ENCODE measurements at places on chromosomes 1 and 21.

DNA sequence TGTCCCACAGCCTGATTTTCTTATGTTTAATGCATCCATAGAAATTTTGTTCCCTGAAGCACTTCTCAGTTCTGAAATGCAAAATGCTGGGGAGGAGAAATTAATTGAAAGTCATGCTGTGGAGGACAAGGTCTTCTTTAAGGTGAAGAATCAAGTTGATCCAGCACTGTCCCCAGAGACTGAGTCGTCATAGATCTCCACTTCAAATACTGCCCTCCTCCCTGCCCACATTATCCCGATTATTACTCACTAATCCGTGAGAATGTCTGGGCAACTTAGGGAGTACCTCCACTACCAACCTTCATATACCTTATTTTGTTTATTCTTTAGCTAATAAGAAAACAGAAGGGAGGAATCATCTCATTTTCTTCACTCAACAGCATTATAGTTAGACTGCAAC lies 70.0 kb upstream of the FMN2 start:
- DNase-seq = no peak

DNA sequence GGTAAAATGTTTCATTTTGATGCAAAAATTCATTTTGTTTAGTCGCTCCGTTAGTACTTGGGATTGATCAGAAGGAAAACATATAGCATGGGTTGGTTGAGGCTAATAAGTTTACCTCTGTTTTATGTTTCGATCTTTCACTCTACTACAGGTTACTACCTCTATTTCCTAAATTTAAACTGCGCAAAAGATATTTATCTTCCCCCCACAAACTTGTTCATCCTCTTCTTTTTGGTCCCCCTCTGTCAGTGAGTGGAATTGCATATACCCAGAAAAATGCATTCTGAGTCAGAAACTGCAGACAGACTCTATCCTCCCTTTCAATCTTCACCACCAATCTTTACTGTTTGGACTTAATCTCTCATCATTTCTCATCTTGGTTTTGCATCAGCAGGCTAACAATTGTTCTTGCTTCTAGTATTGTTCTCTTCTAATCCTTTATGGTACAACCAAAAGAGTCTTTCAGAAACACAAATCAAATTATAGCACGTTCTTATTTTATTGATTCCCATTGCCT lies 316.0 kb upstream of the ADGRL4 start:
- no peak for DNase-seq

- DNase-seq = no peak
Measured at GRCh38 chr1:107110326-107110725, 30.5 kb upstream of the NTNG1 start.

DNA sequence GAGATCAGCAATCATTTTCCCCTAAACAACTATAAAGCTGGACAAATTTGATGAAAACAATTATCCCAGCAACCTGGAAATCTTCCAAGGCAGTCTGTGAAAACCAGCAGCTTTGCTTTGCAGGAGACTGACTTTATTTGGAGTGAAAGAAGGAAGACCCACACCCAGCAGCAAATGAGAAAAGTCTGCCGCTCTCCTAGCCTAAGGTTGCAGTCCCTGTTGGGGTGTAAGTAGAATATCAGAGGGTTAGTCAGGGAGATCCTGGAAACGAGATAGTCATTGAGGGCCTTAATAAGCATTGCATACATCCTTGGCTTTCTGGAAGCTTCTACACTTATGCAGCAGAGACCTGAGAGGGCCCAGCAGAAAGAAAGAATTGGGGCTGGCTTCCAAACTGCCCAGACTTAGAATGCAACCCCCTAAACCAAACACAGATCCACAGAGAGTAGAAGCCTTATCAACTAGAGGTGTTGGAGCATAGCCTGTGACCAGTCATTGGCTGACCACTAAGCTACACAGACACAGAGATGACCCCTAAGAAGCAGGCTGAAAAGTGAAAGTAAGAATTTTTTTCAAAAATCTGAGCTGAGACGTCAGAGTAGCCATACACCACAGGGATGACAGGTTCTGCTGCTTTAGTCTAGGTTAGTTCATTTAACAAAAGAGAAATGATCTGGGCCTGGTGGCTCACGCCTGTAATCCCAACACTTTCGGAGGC lies 98.3 kb downstream of the LYPLAL1 start:
- DNase-seq = no peak

- DNase-seq = no peak
Measured at GRCh38 chr21:25179116-25179515, 428.2 kb downstream of the MRPL39 start.

DNA sequence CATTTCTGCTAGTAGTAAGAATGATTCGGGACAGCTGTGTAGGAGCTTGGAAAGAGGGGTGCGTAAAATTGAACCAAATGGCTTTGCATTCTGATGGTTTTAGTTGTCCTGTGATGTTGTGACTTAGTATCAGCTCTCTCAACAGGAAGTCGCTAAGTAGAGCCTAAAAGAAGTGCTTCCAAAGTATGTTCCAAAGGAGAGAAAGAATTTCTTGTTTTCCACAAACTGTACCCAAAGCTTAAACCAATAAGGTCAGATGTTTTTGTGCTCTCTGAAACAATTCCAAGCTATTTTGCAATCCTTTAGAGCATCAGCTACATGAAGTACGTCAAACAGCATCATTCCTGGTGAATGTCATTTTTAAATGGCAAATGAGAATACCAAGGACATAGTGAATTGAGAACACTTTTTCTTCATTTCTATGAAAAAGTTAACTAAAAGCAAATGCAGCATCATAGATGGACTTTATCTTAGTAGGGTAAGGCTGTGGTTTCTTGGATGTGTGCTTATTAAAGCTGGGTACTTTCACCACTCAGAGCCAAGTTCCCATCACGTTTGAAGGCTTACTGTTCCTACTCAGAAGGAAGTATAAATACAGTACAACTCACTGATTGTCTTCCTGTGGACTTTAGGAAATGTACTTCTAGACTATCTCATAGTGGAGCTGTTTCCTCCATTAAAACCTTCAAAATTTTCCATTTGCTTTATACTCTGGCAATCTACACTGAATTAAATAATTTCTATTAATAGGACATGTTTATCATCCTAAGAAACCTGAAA lies 148.6 kb downstream of the C1orf21 start:
- DNase-seq = peak; percentile 34

- no peak for DNase-seq
Measured at GRCh38 chr1:237003516-237003915, 725 bp downstream of the MT1HL1 start.

Measured in right hindlimb (tissue), 1 donor.